ENCODE measurements at places on chromosomes 11 and 22.

- no peak for DNase-seq
Measured at GRCh38 chr11:1952806-1953482, 5.8 kb downstream of the MRPL23 start.

DNA sequence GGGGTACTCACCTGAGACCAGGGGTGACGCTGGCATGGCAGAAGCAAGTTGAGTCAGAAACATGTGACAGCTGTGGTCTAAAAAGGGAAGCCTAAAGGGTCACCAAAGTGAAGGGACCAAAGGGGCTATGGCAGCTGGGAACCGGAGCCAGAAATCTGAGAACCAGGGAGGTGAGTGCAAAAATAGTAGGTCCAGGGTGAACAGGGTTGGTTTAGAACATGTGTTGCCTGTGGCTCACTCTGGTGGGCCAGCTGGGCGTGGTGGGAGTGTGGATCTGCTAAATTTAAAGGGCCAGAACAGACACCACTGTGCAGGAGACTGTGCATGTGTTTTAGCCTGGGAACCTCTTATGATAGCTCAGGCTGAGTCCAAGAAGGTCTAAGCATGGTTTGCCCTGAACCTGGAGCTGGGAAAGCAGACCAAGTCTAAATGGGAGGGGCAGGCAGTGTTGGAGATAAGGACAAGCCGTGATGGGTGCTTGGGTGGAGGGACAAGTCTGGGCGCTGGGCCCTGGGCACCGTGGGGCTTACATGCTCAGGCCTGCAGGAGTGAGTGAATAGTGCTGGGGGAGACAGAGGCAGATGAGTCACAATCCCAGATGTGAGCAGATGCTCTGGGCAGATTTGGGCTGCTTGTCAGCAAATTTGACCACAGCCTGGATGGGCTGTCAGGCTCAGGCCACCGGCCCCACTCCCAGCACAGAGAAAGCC, 41.4 kb upstream of the ZBED5 start:
- DNase-seq = peak; percentile 44

DNA sequence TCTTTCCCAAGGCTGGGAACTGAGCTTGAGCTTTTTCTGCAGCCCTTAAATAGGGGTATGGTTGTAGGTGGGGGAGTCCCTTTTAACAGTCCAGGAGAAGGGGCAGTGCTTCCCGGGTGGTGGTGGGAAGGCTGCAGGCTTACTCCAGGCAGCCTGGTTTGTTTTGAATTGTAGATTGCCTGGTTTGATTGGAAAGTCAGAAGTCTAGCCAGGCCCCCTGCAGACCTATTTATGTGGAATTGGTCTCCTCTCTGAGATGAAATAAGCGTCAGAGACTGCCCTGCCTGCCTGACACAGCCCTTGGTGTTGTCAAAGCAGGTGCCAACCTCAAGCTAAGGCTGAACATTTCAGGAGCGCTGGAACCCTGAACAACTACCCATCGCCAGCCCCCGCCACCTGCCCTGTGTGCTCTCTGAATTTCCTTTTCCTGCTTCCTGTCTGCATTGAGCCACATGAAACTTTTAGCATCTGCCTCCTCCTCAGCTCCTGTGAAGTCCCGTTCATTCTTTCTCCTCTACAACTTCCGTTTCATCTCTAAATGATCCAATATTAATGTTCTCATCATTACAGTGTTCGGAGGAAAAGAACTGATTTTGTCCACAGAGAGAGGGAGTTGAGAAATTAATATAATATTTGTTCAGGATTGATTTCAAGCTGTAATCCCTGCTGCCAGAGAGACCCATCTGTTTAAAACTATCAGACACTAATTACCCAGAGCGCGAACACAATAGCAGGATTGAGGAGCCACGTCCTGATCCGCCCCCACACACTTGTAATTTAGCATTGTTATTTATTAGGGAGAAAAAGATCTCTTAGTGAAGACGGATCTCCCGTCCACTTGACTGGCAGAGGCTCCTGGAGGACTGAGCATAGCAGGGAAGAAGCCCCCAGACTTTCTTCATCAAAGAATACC, 136.5 kb downstream of the TRIM29 start:
- no peak for DNase-seq

GRCh38 chr11:128208329-128209137, 378.8 kb downstream of the ETS1 start:
- no peak for DNase-seq

DNA sequence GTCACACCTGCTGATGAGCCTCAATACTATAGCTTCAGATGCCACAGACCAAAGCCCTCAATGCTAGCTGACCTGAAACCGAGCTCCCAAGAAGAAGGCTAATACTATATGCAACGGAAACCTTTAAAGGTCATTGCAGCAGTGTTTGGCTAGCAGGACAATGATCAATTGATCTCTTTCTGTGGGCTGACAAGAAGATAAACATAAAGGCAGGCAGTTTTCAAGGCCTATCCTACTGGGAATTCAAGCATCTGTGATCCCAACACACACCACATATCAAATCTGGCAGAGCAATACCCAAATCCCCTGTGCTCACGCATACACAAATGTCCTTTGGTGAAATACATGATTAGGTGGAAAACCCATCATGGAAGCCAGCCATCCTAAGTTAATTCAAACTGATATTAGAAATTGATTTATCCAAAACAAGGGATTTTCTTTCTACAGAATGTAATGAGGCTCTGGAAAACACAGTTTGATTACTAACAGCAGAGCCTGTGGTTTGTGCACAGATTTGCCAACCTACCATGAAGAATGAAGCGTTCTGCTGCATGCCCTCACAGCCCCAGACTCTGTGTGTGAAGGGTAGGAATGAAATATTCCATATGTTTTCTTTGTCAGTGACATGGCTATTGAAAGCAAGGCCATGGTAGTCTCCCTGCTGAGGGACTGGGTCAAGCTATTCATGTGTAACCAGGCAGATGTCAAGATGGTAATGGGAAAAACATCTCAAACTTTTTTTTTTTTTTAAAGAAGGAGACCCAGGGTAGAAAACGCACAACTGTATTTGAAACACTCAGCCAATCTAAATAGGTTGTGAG, 12.2 kb downstream of the LGR4 start:
- DNase-seq = no peak

DNA sequence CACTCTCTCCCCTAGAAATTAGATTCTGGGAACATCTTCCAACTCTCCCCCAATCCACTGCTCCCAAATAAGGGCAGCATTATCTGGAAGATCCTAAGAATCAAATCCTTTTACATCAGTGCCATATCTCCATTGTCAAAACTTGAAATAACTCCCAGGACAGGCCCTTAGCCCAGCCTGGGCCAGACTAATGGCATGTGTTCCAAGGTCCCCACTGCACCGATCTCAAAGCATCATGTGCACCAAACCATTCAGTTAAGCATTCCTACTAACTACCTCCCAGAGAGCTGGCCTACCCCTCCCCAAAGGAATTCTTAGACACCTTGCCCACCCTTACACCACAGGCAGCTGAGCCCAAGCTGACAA, 44.2 kb upstream of the POU2AF1 start:
- DNase-seq = no peak
